Upper lobe of left lung (tissue), 6 donors: ENCODE measurements at places on chromosomes 3 and 15. TPM values are rescaled to one million over a fixed set of nuclear protein-coding genes. Genes with fewer than 3 reads are reported as not detected.
A peak's percentile ranks its signal among the peaks of the same experiment; 100 is the strongest.

GRCh38 chr3:39107388-39108199 lies at the start of the genes GORASP1 and TTC21A:
Gene GORASP1 (minus strand): TSS chr3:39107627. CDS start chr3:39107541, 86 bp downstream.
Gene TTC21A (plus strand): TSS chr3:39107680. CDS start chr3:39107838, 158 bp downstream.
- peaks cover 46% of the 10 kb centered on the region for H3K4me1 ChIP-seq
- H3K36me3 ChIP-seq, result peaks cover 11% of the 10 kb centered on the region
- peak within 1 kb of the TSS; percentile 94 for H3K27ac ChIP-seq
- DNase-seq, result no peak
- peak within 1 kb of the TSS; percentile 74 for H3K4me3 ChIP-seq

DNA sequence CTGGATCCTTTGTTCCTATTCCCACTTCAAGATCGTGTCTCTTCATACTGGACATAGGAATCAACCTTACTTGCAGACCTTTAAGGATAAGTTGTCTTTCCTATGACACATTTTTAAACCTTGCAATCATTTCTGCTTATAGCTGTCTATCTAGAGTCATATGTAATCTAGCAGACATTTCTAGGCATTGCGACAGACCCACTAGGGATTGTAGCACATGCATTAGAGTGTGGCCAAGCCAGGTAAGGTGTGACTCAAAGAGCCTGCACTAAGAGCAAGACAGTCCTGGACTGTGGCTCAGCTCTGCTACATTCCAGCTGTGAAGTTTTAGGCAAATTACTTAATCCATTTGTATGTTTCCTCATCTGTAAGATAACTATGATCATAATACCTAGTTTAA lies 38.8 kb upstream of the BFSP2 start:
- H3K27me3 ChIP-seq, result no peaks in the 10 kb centered on the region
- DNase-seq, result no peak
- no peak overlapping the region for H3K27ac ChIP-seq
- H3K4me1 ChIP-seq, result no peaks in the 10 kb centered on the region
- H3K4me3 ChIP-seq, result no peak overlapping the region
- H3K36me3 ChIP-seq, result no peaks in the 10 kb centered on the region

DNA sequence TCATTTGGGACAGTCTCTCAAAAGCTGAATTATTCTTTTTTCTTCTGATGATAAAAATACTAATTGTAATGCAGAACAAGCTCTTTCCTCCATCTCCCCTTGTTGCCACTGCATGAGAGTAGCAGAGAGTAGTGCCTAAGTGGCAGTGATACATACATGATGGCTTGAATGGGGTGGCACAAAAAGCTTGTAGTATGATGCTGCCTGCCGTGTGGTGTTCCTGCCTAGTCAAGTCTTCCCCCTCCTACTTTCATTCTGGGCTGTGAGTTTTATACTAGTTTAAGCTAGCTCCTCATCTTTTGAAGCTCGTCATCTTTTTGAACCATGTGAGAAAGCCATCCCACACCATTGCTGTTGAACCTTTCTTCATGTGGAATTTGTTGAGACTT lies 230.5 kb downstream of the NFKBIZ start:
- H3K36me3 ChIP-seq, result no peaks in the 10 kb centered on the region
- H3K4me1 ChIP-seq, result peaks cover 16% of the 10 kb centered on the region
- H3K27ac ChIP-seq, result peak overlapping the region; percentile 68
- DNase-seq, result no peak
- no peak overlapping the region for H3K4me3 ChIP-seq

GRCh38 chr15:31799715-31800321 lies 230.5 kb upstream of the CHRNA7 start:
- H3K27me3 ChIP-seq, result no peaks in the 10 kb centered on the region
- H3K4me3 ChIP-seq, result no peak overlapping the region
- H3K4me1 ChIP-seq, result peaks cover 4% of the 10 kb centered on the region

Gene ATP2B2
- total RNA-seq, result not detected

Gene GPR27
- total RNA-seq, result 0.44 TPM

DNA sequence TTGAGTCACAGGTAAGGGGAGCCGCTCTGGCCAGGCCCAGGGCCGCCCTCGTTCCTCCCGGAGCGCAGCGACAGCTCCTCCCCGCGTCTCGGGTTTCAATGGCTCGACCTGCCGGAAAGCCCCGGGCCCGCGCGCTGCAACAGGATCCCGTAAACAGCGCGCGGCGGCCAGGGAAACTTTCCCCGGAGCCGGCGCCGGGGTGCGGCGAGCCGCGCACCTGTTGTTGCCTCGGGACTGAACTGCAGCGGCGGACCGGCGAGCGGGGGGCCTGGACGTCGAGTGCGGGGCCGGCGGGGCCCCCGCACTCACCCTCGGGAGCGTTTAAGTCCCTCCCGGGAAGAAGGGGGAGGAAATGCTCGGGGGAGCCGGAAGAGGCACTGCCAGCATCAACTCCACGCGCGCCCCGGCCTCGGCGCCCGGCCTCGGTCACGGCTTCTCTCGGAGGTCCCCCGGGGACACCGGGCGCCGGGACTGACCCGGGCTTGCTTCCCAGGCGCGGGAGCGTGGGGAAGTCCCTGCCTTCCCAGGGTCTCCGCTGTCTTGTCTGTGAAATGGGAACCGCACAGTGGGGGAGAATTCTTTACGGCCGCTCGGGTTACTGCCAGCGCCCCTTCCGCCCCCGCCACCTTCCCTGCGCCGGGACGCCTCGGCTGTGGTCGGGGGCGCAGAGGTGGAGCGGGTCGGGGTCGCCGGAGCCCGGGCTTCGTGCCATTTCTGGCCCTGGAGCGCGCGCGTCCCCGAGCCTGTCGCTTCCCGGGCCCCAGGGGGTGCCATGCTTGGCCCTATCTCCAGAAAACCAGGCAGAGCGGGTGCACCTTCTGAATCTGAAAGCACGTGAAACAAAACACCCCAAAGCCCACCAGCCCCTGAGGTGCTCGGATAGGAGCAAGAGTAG lies 7.5 kb upstream of the PGPEP1L start:
- DNase-seq, result peak; percentile 81
- H3K27ac ChIP-seq, result peak overlapping the region; percentile 77
- peaks cover 5% of the 10 kb centered on the region for H3K4me1 ChIP-seq
- peak overlapping the region; percentile 69 for H3K4me3 ChIP-seq
- no peaks in the 10 kb centered on the region for H3K36me3 ChIP-seq

GRCh38 chr3:192371870-192372400 lies 355.4 kb downstream of the FGF12 start:
- no peaks in the 10 kb centered on the region for H3K36me3 ChIP-seq
- no peak overlapping the region for H3K27ac ChIP-seq
- no peak overlapping the region for H3K4me3 ChIP-seq
- no peaks in the 10 kb centered on the region for H3K4me1 ChIP-seq

- H3K27me3 ChIP-seq, result no peaks in the 10 kb centered on the region
- no peaks in the 10 kb centered on the region for H3K4me1 ChIP-seq
- no peaks in the 10 kb centered on the region for H3K36me3 ChIP-seq
- DNase-seq, result no peak
- H3K4me3 ChIP-seq, result no peak overlapping the region
- no peak overlapping the region for H3K27ac ChIP-seq
Observed at GRCh38 chr3:80408030-80408721, 640.4 kb upstream of the ROBO1 start.

GRCh38 chr3:184563561-184563925 lies 2.0 kb downstream of the EPHB3 start:
- H3K27me3 ChIP-seq, result no peaks in the 10 kb centered on the region
- DNase-seq, result no peak
- H3K4me1 ChIP-seq, result peaks cover 44% of the 10 kb centered on the region
- no peaks in the 10 kb centered on the region for H3K36me3 ChIP-seq
- H3K4me3 ChIP-seq, result peak overlapping the region; percentile 85
- H3K27ac ChIP-seq, result peak overlapping the region; percentile 76

Gene GP5
- 0.09 TPM for total RNA-seq

Gene ANKDD1A
- total RNA-seq, result 5.6 TPM

Gene SLC41A3
- total RNA-seq, result 32.1 TPM

DNA sequence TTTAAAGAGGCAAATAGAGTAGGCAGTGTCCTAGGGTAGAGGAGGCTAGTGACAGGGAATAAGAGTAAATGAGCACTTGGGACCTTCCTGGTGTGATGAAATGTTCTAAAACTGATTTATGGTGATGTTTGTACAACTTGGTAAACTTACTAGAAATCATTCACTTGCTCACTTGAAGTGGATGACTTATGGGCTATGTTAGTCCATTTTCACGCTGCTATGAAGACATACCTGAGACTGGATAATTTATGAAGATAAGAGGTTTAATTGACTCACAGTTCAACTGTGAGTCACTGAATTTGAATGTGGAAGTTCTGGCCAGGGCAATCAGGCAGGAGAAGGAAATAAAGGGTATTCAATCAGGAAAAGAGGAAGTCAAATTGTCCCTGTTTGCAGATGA lies 31.7 kb upstream of the DHX36 start:
- no peak overlapping the region for H3K4me3 ChIP-seq
- H3K36me3 ChIP-seq, result no peaks in the 10 kb centered on the region
- H3K27ac ChIP-seq, result no peak overlapping the region
- no peak for DNase-seq

- no peak for DNase-seq
- H3K4me1 ChIP-seq, result peaks cover 36% of the 10 kb centered on the region
- peak overlapping the region; percentile 71 for H3K27ac ChIP-seq
- H3K4me3 ChIP-seq, result no peak overlapping the region
- H3K36me3 ChIP-seq, result no peaks in the 10 kb centered on the region
Observed at GRCh38 chr3:52005571-52005986, 9.9 kb upstream of the RPL29 start.

- H3K27me3 ChIP-seq, result no peaks in the 10 kb centered on the region
- no peaks in the 10 kb centered on the region for H3K4me1 ChIP-seq
- H3K4me3 ChIP-seq, result no peak overlapping the region
- H3K27ac ChIP-seq, result no peak overlapping the region
- no peaks in the 10 kb centered on the region for H3K36me3 ChIP-seq
- DNase-seq, result no peak
Observed at GRCh38 chr15:94075349-94075748, 156.0 kb upstream of the MCTP2 start.

Gene STX19
- 3.4 TPM for total RNA-seq

Gene SNRPA1
- total RNA-seq, result 32.1 TPM

DNA sequence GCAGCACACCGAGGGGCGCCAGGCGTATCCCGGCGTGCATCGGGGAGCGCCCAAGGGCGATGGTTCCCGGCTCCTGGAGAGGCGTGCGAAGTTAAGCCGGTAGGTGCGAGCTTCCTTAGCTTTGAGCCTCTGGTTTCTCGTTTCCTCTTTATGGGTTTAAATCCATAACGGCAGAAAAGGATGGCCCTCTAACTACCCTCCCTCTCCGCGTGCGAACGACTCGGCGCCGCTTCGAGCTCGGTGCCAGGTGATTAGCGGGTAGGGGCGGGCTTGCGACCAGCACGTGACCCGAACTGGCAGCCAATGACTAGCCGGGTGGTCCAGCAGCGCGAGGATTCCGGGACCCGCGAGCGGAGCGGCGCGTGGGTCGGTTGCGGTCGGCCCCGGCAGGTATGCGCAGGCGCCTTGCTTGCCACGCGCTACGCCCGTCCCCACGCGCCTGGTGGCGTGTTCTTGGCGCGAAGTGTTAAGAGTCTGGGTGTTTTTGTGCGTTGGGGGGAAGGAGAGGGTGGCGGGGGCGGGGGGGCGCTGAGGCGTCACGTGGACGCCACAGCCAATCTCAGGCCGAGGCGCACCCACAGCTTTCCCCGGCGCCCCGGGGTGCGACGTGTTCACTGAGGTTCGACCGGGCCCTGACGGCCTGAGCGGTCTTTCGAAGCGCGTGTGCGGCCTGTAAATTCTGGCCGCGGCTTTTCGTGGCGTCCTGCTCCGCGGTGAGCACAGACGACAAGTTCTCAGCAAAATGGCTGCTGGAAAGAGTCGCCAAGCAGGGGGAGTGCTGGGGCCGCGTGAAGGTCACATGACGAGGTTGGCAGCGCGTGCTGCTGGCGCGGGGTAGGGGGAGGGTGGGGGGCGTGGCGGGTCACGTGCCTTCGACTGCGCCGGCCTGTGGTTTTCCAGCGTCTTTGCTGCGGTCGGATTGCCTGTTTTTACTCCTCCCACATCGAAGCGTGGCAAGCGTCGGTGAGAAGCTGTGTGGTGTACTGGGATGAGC lies 38.7 kb upstream of the MGA start:
- peak overlapping the region; percentile 52 for H3K4me3 ChIP-seq
- H3K36me3 ChIP-seq, result no peaks in the 10 kb centered on the region
- peak overlapping the region; percentile 65 for H3K27ac ChIP-seq
- H3K27me3 ChIP-seq, result no peaks in the 10 kb centered on the region
- peak; percentile 94 for DNase-seq

DNA sequence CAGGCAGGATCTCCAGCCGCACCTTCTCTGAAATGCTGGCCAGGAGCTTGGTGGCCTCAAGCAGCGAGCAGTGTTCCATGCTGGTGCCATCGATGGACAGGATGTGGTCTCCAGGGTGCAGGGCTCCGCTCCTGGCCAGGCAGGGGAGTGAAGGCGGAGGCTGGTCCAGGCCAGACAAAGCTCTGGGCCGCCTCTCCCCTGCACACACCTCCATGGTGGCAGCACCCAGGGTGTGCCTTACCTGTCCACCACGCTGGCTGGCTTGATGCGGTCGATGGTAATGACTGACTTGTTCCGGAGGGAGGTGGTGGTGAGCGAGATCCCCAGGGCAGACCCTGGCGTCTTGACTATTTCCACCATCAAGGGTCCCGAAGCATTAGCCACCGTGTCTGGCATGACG lies 20.0 kb downstream of the GRIP2 start:
- no peak overlapping the region for H3K27ac ChIP-seq
- DNase-seq, result no peak
- H3K4me1 ChIP-seq, result no peaks in the 10 kb centered on the region
- H3K36me3 ChIP-seq, result no peaks in the 10 kb centered on the region

GRCh38 chr3:9201955-9202354 lies 47.5 kb downstream of the SRGAP3 start:
- H3K36me3 ChIP-seq, result no peaks in the 10 kb centered on the region
- DNase-seq, result no peak
- no peaks in the 10 kb centered on the region for H3K4me1 ChIP-seq
- H3K27me3 ChIP-seq, result no peaks in the 10 kb centered on the region

DNA sequence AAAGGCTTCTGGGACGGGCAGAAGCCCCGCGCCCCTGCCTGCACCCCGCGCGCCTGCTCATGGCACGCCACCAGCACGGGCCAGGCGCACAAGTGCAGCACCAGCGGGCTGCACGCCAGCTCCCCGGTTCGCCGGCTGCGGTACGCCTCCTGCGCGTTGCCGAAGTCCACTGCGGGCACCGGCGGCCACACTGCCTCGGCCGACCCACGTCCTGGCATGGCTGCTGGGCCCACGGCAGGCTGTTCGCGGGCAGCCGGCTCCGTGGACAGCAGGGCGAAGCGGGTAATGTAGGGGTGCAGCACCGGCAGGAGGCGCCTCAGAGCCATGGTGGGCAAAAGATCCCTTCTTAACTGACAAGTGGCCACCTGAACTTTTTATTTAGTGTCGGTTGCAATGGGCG lies 34.8 kb downstream of the MCCC1 start:
- no peaks in the 10 kb centered on the region for H3K27me3 ChIP-seq
- no peak for DNase-seq
- no peaks in the 10 kb centered on the region for H3K4me1 ChIP-seq
- H3K36me3 ChIP-seq, result no peaks in the 10 kb centered on the region
- H3K27ac ChIP-seq, result no peak overlapping the region

Gene CLDN11
- total RNA-seq, result 2.2 TPM

Gene LRTM1
- not detected for total RNA-seq

DNA sequence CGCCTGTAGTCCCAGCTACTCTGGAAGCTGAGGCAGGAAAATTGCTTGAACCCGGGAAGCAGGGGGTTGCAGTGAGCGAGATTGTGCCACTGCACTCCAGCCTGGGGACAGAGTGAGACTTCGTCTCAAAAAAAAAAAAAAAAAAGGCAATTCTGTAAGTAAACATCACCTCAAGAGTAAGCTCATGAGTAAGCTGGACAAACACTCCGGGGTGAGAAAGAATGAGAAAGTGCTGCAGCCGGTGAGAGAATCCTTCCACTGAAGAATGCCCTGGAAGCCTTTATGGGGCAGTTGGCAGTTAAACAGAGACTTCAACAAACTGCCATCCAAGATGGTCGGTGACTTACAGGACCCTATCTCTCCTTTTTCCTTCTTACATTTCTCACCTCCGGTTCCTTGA lies 47.5 kb downstream of the FEZF2 start:
- DNase-seq, result no peak
- no peaks in the 10 kb centered on the region for H3K36me3 ChIP-seq
- no peaks in the 10 kb centered on the region for H3K27me3 ChIP-seq
- H3K4me3 ChIP-seq, result no peak overlapping the region
- no peak overlapping the region for H3K27ac ChIP-seq
- no peaks in the 10 kb centered on the region for H3K4me1 ChIP-seq
